Peyer's patch (tissue), 4 donors: ENCODE measurements at places on chromosomes 4 and X. TPM values are rescaled to one million over a fixed set of nuclear protein-coding genes. Genes with fewer than 3 reads are reported as not detected.

The TMSB15A gene
- not detected for total RNA-seq

The CCNB3 gene
- 0.94 TPM for total RNA-seq

The DDX53 gene
- total RNA-seq: not detected

DNA sequence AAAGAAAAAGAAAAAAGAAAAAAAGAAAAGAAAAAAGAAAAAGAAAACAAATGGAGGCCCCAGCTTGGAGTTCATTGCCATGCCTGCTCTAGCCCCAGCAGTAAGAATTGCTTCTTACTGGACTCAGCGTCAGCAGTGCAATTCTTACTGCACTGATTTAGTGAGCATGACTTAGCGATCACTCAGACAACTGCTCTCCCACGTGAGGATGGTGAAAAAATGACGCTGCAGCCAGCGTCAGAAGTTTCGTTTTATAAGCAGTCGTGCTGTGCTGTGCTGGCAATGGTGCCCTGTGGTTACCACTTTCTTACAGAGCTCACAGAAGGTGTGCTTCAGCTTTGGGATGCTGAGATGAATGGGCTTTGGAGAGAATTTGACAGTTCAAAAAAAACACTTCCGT, 68.3 kb upstream of the DDX3X start:
- DNase-seq: peak; percentile 53

DNA sequence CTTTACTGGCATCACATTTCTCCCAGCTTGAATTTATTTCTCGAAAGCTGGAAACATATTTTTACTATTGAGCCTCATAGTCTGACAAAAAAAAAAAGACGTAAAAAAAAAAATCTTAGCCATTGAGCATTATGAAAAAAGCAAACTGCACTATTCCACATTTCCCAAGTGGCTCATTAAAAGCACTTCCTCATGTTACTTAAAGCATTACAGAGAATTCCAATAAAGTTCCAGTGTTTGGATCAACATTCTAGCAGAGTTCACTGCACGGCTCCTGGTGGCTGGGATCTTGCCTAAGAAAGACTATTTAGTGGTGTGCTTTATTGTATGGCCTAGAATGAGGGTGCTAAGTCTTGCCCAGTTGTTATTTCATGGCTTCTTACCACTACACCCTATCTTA, 476.2 kb downstream of the PPARGC1A start:
- no peak for DNase-seq

GRCh38 chr4:108399610-108400265, 220.6 kb upstream of the RPL34 start:
- no peak for DNase-seq

GRCh38 chr4:21986307-21986706, 37.7 kb upstream of the KCNIP4 start:
- DNase-seq: no peak

DNA sequence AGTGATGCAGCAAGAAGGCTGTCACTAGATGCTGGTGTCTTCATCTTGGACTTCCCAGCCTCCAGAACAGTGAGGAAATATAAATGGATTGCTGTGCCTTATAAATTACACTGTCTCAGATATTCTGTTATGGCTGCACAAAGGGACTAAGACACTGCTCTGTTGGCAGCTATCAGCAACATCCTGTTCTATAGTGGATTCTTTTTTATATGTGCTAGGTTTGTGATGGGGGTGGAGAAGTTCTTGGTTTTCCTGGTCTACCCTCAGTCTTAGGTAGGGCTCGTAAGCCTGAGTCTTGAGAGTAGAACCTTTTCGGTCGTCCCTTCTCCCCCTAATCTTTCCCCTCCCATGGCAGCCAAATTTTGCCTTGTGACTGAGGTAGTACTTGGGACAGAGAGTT, 17.3 kb downstream of the STIM2 start:
- DNase-seq: no peak
